Lung (tissue), 17 donors: ENCODE measurements at places on chromosomes 16 and 17. TPM values are rescaled to one million over a fixed set of nuclear protein-coding genes. Genes with fewer than 3 reads are reported as not detected.
A peak's percentile ranks its signal among the peaks of the same experiment; 100 is the strongest.

DNA sequence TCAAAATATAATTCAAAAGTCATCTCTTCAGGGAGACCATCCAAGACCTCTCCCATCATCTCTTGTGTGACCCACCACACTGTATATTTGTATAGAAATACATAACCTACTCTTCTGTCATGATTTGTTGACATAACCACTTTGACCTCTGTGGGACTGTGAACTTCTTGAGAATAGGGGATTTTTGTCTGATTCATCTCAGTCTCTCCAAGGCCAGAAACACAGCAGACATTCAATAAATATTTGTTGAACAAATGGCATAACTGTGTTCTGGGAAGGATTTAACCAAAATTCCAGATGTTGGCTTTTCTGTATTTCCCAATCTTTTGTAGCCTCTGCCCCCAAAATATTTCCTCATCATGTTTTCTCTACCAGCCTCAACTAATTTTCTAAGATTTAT is 169.7 kb downstream of the CDH11 start:
- H3K27me3 ChIP-seq, result no peaks in the 10 kb centered on the region
- no peak overlapping the region for H3K27ac ChIP-seq
- no peak overlapping the region for H3K4me3 ChIP-seq
- DNase-seq, result no peak
- H3K36me3 ChIP-seq, result peaks cover 57% of the 10 kb centered on the region

DNA sequence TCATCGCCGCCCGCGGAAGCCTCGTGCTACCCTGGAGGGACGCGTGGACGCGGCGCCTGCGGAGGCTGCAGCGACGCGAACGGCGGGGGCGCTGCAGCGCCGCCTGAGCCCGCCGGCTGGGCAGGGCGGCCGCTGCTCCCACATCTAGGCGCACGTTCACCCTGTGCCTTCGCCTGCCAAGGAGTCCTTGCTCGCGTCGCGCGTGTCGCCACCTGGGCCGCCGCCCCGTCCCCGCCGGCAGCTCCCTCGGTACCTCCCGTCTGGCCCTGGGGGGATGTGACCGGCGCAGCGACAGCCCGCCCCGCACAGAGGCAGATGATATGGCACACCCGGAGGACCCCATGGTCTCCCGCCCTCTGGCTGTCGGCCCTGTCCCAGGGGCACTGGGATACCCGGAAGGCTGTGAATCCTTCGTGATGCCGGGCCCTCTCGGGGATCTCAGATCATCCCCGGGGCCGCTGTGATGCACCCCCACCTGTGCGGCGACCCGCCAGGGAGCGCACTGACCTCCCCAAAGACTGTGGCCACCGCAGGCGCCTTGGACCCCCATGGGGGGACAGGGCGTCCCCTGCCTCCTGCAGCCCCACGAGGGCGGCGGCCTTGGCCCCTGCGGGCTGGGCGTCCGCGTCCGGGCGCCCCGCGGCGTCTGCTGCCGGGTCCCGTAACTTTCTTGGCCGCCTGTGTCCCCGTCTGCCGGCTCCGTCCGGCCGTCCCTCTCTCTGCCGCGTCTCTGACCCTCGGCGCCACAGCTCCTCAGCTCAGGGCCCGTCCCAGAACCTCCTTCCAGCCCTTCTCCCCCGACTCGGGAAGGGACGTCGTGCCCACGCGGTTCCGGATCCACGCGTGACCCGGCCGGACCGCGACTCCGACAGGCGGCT is 689 bp upstream of the TBC1D24 start:
- peak overlapping the region; percentile 87 for H3K27ac ChIP-seq
- peaks cover 15% of the 10 kb centered on the region for H3K4me1 ChIP-seq
- peak; percentile 46 for DNase-seq

DNA sequence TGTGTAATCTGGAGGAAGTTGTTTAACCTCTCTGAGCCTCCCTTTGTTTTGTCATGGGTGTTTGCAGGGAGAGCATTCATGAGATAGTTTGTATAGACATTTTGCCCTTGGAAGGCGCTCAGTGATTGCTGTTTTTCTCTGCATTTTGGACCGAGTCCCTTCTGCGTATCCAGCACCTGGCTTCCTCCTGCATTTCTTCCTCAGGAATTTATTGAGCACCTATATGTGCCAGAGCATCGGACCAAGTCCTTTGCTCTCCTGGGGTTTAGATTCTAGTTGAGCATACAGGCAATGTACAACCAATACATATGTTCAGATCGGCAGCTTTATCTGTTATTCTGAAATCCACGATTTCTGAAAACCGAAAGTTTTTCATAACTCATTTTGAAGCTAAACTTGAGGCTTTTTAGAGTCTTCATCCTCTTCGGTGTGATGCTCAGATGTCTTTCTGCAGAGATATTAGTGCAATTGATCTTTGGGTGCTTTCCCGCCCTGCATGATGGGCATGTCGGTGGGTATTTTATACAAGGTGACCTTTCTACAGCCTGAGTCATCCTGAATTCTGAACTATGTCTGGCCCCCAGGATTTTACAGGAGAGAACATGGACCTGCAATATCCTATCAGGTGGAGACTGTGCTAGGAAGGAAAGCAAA is 4.1 kb downstream of the IL4R start:
- H3K27ac ChIP-seq, result no peak overlapping the region
- peaks cover 21% of the 10 kb centered on the region for H3K4me1 ChIP-seq
- H3K27me3 ChIP-seq, result no peaks in the 10 kb centered on the region

- peak overlapping the region; percentile 89 for H3K27ac ChIP-seq
- no peaks in the 10 kb centered on the region for H3K27me3 ChIP-seq
- peaks cover 40% of the 10 kb centered on the region for H3K4me1 ChIP-seq
- H3K4me3 ChIP-seq, result no peak overlapping the region
Measured at GRCh38 chr17:83109793-83110645, 30.6 kb downstream of the METRNL start.

DNA sequence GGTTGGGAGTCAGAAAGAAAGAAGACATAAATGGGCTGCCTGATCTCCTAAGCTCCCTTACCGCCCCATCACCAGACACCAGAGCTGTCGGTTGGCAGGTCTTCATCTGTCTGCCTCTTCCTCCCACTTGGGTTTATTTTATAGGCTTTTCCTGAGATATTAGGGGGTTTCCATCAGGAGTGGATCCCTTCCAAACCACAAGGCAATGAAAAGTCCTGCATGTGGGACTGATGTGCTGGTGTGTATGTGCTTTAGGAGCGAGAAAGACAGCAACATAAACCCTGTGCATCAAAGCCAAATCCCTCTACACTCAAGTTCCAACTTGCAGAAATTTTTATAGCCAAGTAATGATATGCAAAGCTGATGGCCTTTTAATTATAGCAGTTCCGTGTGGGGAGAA is 389.5 kb downstream of the SLC39A11 start:
- no peaks in the 10 kb centered on the region for H3K4me1 ChIP-seq
- H3K27me3 ChIP-seq, result no peaks in the 10 kb centered on the region
- DNase-seq, result no peak
- H3K4me3 ChIP-seq, result no peak overlapping the region

DNA sequence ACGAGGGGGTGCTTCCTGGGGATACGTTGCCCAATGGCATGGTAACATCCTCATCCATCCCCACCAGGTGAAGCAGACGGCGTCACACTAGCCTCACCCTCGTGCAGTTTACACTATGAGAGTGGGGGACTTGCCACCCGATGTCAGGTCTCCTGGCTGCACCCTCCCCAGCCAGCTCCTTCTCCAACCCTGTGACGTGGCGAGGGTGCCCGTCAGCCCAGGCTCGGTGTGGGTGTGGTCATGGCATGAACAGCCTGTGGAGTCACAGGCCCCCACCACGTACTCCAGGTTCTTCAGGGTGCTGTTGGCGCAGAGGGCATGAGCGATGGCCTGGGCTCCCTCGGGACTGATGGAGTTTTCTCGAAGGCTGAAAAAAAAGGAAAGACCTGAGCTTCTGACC is 28.3 kb downstream of the NLRC3 start:
- H3K27ac ChIP-seq, result no peak overlapping the region
- no peak overlapping the region for H3K4me3 ChIP-seq
- H3K27me3 ChIP-seq, result no peaks in the 10 kb centered on the region
- DNase-seq, result no peak
- no peaks in the 10 kb centered on the region for H3K4me1 ChIP-seq

- no peak overlapping the region for H3K27ac ChIP-seq
- H3K4me3 ChIP-seq, result peak overlapping the region; percentile 81
- no peaks in the 10 kb centered on the region for H3K27me3 ChIP-seq
- peaks cover 9% of the 10 kb centered on the region for H3K4me1 ChIP-seq
- H3K36me3 ChIP-seq, result peaks cover 18% of the 10 kb centered on the region
Measured at GRCh38 chr16:30892670-30893416, 1.0 kb downstream of the BCL7C start.

GRCh38 chr17:51537996-51538550 is 277.7 kb downstream of the UTP18 start:
- H3K4me3 ChIP-seq, result no peak overlapping the region
- no peaks in the 10 kb centered on the region for H3K4me1 ChIP-seq
- no peak overlapping the region for H3K27ac ChIP-seq
- H3K36me3 ChIP-seq, result no peaks in the 10 kb centered on the region

DNA sequence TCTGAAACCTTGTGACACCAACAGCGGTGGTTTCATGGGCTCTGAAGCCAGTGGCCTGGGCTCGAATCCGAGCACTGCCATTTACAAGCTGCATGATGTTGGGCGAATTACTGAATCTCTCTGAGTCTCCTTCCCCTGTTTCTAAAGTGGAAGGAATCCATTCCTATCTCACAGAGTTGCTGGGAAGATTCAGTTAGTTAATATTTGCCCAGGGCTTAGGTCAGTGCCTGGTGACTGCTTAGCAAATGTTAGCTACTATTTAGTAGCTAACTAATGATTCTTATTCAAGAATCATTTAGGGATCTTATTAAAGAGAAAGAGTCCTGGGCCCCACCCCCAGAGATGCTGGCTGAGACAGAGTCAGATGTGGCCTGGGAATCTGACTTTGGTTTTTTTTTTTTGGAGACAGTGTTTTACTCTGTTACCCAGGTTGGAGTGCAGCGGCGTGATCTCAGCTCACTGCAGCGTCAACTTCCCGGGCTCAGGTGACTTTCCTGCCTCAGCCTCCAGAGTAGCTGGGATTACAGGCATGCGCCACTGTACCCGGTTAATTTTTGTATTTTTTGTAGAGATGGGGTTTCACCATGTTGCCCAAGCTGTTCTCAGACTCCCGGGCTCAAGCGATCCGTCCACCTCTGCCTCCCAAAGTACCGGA is 33.6 kb upstream of the RAI1 start:
- H3K36me3 ChIP-seq, result no peaks in the 10 kb centered on the region
- H3K4me3 ChIP-seq, result no peak overlapping the region
- H3K4me1 ChIP-seq, result no peaks in the 10 kb centered on the region
- H3K27me3 ChIP-seq, result no peaks in the 10 kb centered on the region
- no peak overlapping the region for H3K27ac ChIP-seq

GRCh38 chr17:76840443-76840767 is 27.8 kb upstream of the MGAT5B start:
- H3K4me1 ChIP-seq, result no peaks in the 10 kb centered on the region
- DNase-seq, result no peak
- no peak overlapping the region for H3K27ac ChIP-seq
- H3K27me3 ChIP-seq, result peaks cover 16% of the 10 kb centered on the region
- H3K36me3 ChIP-seq, result no peaks in the 10 kb centered on the region

DNA sequence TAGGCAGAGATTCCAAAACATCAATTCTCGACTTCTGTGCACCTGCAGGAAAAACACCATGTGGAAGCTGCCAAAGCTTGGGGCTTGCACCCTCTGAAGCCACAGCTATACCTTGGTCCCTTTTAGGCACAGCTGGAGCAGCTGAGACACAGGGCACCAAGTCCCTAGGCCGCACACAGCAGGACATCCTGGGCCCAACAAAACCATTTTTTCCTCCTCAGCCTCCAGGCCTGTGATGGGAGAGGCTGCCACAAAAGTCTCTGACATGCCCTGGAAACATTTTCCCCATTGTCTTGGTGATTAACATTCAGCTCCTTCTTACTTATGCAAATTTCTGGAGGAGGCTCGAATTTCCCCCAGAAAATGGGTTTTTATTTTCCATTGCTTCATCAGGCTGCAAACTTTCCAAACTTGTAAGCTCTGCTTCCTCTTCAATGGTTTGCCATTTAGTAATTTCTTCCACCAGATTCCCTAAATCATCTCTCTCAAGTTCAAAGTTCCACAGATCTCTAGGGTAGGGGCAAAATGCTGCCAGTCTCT is 24.3 kb upstream of the COL1A1 start:
- H3K4me3 ChIP-seq, result no peak overlapping the region
- no peak overlapping the region for H3K27ac ChIP-seq
- H3K36me3 ChIP-seq, result no peaks in the 10 kb centered on the region

GRCh38 chr17:80182845-80183223 is 13.0 kb downstream of the CARD14 start:
- no peaks in the 10 kb centered on the region for H3K4me1 ChIP-seq
- no peaks in the 10 kb centered on the region for H3K36me3 ChIP-seq
- H3K27ac ChIP-seq, result no peak overlapping the region
- no peak for DNase-seq
- no peaks in the 10 kb centered on the region for H3K27me3 ChIP-seq

- no peak overlapping the region for H3K27ac ChIP-seq
- no peaks in the 10 kb centered on the region for H3K4me1 ChIP-seq
- peaks cover 2% of the 10 kb centered on the region for H3K36me3 ChIP-seq
Measured at GRCh38 chr16:88710556-88710955, 4.3 kb downstream of the CTU2 start.

DNA sequence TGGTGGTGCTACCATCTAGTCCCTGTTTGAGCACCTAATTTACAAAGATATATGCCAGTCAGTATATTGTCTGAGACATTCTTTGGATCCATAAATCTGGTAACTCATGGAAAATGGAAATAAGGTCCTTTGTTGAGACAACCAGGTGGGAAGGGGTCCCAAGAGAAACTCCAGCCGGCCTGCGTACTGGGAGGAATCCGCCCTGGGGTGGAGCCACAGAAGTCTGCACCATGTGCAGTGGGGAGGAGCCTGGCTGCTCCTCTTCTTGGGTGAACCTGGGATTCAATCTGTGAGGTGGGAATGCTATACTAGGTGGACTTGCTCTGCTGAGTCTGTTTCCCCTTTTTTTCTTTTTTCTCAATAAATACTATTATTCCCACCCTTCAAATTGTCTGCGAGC is 339.2 kb upstream of the TNRC6C start:
- no peak for DNase-seq
- no peak overlapping the region for H3K27ac ChIP-seq
- H3K4me3 ChIP-seq, result no peak overlapping the region
- no peaks in the 10 kb centered on the region for H3K36me3 ChIP-seq

- no peaks in the 10 kb centered on the region for H3K36me3 ChIP-seq
- H3K4me1 ChIP-seq, result peaks cover 6% of the 10 kb centered on the region
- no peak for DNase-seq
- no peak overlapping the region for H3K27ac ChIP-seq
Measured at GRCh38 chr16:27515874-27516353, 33.8 kb downstream of the GTF3C1 start.

DNA sequence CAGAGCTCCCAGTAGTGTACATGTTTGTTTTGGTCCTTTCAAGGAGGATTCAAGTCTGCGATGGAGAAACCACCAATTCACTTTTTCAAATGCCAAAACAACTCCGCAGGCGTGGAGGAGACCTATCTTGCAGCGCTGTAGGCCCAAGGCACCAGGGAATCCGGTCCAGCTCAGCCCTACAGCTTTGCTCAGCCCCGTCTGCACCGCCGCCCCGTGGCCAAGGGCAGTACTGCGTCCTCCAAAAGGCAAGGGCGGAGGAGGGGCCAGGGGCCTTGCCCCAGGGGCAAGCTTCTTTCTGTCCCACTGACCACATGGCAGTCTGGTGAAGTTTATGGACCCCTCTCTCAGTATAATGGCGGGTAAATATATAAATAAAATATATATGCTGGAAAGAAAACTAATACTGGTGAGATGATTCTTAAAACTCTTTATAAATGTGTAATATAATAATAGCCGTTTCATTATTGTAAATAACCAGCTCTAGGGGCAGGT is 709 bp upstream of the CD300LG start:
- no peak overlapping the region for H3K4me3 ChIP-seq
- no peaks in the 10 kb centered on the region for H3K4me1 ChIP-seq
- H3K27me3 ChIP-seq, result no peaks in the 10 kb centered on the region

NUPR1 gene
- total RNA-seq, result 8.0 TPM

KRTAP4-4 gene
- total RNA-seq, result not detected

WNK4 gene
- 0.77 TPM for total RNA-seq

KRT24 gene
- total RNA-seq, result not detected

EME1 gene
- total RNA-seq, result 1.5 TPM

SDR42E2 gene
- not detected for total RNA-seq

SLC6A2 gene
- total RNA-seq, result not detected
